ENCODE measurements at places on chromosomes 2 and 18.

DNA sequence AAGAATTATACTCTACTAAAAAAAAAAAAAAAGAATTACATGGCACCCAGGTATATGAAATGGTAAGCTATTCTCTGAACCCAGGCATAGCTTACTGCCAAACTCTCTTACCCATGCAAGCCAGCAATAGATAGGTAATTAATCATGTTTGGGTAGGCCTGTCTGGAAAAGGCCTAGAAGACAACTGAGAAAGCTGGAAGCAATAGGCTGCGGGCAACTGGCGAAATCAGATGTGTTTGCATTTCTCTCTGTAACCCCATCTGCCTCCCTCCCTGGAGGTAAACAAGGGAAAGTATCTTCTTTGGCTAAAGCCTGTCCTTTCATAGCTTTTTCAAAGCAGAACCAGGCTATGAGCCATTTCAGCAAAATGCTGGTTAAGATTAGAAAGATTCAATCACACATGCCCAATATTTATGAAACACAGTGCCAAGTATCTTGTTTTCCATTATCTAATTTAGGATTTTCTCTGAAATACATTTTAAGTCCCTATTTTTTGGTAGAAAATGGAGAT is 934.8 kb upstream of the DDX18 start:
- no peak for DNase-seq

DNA sequence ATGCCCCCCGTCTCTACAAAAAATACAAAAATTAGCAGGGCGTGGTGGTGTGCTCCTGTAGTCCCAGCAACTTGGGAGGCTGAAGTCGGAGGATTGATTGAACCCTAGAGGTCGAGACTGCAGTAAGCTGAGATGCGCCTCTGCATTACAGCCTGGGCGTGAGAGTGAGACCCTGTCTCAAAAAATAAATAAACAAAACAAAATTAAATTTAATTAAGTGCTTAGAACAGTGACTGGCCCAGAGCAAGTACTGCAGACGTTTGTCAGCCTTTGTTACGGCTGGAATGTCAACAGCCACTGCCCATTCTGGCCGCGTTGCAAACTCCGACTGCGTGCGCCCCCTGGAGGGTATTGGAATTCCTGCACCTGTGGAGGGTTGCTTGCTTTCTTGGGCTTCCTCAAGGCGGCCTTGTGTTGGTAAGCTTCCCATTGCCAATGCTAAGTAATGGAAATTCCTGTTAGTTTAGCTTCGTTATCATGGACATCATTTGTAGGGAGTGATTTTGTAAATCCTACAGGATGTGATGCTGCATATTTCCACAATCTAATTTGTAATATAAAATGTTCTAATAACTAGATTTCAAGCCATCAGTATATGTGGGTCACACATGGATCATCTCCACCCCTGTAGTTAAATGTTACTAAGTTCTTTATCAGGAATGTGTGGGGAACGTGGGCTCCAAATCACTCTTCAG is 15.9 kb upstream of the ATP6V1B1 start:
- peak; percentile 38 for DNase-seq

GRCh38 chr2:221924576-221924975 is 352.5 kb upstream of the EPHA4 start:
- DNase-seq, result no peak

DNA sequence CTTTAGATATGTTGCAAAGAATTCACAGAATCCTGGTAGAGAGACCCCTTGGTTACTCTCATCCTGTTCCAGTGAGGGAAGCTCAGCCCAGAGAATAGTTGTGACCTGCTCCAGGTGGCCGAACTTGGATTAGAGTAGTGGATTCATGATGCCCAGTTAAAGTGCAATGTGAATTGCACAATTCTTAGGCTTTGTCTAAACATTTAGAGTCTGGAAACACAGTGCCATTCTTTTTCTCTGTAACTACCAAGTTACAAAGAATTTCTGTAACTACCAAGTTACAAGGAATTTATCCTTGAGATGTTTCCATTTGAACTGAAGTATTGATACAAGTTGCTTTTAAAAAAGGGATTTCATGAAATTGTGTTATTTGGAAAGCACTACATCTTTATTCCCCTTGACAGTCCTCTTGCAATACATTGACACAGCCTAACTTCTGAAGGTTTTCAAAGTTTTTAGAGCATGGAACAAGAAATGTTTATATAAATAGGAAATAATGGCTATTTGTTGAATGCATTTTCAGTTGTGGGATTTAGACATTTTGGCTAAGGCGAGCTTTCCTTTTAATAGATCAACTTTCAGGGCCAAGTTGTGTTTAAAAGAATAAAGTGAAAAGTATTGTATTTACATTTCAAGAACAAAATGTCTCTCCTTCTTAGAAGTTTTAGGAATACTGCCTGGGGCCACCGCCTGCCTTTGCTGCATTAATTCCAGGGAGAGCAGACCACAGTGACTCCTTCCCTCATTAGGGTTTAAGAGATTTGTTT is 315.0 kb downstream of the LPIN1 start:
- DNase-seq, result no peak

DNA sequence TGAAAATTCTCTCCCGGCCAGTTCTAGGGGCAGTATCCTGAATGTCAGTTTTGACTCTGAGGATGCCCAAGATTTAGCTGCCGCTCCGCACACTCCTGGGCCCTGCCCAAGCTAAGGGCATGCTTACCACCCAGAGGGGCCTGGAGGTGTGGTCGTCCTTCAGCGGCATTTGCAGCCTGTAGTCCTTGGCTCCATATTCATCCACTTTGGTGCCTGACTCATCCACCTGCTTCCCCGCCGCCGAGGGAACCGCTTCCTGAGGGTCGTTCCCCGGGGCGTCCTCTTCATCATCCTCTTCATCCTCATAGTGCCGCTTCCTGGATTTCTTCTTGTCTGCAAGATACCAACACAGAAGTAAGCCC is 577 bp downstream of the ERCC3 start:
- DNase-seq, result no peak

DNA sequence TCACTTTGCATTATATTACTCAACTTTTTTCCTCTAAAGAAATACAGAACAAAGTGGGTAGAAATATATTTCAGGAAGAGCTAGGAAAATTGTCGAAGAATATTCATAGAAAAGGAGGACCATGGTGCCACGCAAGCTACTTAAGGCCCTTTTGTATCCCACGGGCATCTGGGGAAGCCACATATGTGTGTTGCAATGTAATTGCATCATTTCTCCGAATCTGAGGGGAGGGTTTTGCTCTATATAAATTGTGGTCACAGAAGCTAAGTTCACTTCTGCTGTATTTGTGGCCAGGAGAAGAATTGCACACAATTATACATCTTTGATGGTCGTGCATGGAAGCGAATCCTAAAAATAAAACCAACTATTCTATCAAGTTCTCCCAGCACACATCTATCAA is 360.3 kb downstream of the IRS1 start:
- no peak for DNase-seq

GRCh38 chr2:170714381-170715061 is 616 bp upstream of the SP5 start:
- DNase-seq, result no peak

DNA sequence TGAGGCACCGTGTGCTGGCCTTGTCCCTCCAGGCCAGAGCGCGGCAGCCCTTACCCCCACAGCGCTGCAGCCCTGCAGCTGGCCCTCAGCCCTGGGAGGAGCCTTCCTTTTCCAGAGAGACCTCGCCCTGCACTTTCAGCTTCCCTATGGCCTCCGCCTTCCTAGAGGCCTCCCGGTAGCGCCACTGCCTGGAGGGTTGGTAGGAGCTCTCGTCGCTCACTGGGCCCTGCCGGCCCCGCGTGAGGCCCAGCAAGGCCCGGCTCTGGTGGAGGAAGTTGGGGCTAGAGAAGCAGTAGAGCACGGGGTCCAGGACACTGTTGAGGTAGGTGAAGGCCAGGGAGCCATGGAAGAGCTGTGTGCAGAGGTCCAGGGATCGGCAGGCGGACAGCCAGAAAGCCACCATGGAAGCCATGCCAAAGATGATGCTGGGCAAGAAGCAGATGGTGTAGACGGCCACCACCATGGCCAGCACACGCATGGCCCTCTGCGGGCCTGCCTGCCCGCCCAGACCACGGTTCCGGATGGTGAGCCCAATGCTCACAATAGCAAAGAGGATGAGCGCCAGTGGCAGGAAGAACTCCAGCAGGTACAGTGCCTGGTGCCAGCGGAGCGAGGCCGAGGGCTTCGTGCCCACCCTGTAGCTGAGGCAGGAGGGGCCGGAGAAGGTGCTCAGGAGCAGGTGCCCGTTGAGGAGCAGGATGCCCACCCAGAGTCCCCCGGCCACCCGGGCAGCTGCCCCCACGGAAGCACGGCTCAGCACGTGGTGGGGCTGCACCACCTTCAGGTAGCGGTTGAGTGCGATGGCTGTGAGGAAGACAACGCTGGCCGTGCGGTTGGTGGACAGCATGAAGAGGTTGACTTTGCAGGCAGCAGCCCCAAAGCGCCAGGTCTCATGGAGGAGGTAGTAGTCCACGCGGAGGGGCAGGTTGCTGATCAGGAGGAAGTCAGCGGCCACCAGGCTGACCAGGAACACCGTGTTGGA is 821 bp downstream of the OXER1 start:
- no peak for DNase-seq

DNA sequence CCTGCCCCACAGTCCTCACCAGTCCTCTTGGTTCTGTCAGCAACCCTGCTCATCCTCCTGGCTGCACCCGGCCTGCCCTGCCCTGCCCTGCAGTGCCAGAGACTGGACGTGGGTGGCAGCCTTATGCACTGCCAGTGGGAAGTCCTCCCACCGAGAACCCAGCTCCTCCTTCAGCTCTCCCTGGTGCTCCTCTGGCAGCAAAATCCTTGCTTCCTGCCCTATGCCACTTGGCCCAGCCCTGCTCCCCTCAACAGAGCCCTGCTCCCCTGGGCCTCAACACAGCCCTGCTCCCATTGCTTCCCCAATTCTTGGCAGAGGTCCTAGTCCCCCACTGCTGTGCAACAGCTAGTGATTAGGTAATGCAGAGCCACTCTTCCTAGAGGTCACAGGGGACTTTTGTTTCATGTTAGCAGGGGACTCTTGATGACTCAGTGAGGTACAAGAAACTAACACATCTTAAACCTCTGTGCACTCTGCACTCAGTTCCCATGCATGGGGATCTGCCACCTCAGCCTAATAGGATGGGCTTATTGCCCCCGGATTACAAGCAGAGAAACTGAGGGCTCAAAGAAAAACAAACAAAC is 58.0 kb upstream of the EDAR start:
- no peak for DNase-seq
